ENCODE measurements at places on chromosomes 7 and 10.

DNA sequence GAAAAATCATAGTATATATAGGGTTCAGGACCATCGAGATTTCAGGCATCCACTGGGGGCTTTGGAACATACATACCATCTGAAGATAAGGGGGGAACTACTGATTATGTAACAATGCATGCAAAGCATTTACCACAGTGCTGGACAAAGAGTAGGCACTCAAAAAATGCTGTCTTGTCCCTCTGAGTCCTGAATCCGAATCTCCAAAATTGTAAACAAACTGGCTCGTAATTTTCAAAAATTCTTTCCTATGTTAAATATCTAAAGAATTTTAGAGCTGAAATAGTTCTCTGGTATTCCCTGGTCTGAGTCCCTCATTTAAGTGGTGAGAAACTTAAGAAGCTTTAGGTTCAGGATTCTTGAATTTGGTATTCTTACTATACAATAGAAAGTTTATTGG, 167.8 kb upstream of the ASAH2 start:
- DNase-seq, result no peak

GRCh38 chr7:134660961-134661376, 14.3 kb downstream of the BPGM start:
- no peak for DNase-seq

DNA sequence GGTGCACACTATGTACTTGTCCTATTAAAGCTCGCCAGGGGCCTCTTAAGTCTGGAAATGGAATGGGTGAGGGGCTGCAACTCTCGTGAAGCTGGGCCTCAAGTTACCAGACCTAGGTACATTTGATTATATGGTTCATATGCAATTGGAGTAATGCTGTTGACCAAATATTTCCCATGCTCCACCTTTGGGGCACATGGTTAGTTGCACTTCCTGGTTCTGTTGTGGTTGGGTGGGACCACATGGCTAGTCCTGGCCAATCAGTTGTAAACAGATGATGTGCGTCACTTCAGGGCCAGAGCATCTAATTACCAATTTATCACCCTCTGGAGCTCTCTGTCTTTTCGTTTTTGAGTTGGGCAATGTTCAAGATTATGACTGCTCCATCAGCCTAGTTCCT, 39.5 kb upstream of the OPN4 start:
- DNase-seq, result no peak

DNA sequence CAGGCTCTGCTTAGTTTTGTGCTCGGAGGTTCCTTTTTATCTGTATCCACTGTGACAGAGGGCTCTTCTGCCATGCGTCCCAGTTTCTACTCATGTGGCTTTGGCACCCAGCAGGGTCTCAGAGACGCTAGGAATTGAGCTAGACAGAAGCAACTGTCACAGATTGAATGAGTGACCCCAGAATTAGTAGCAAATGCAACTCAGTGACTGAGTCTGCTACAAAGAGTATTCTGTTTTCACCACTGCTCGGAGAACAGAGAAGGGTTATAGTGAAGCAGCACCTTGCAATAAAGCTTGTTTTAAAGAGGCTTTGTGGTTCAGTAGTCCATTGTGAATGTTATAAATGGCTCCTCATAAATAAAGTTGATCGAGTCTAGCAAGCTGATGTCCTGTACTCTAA, 113.2 kb downstream of the DNAH11 start:
- DNase-seq, result no peak

DNA sequence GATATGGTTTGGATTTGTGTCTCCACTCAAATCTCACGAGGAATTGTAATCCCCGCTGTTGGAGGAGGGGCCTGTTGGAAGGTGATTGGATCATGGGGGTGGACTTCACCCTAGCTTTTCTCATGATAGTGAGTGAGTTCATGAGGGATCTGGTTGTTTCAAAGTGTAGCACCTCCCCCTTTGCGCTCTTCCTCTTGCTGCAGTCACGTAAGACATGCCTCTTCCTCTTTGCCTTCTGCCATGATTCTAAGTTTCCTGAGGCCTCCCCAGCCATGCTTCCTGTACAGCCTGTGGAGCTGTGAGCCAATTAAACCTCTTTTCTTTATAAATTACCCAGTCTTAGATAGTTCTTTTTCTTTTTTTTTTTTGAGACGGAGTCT, 17.1 kb downstream of the CDNF start:
- DNase-seq, result no peak

- DNase-seq, result no peak
Observed at GRCh38 chr10:127148933-127149220, 47.5 kb downstream of the INSYN2A start.

DNA sequence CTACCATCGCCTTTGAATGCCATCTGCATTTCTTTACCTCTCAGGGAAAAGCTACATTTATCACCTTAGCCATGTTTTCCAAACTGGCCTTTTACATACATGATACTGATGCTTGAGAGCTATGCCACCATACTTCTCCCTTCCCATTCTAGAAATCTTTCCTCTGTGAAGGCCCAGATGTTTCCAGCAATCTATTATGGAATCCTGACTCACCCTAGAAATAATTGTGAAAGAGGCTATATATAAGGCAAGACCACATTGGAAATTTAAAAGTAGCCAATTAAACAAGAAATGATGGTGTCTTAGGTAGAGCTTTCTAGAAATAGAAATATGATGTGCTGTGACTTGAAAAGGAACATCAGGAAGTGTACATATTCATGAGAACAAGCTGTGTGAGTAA, 389.7 kb downstream of the INHBA start:
- DNase-seq, result no peak

DNA sequence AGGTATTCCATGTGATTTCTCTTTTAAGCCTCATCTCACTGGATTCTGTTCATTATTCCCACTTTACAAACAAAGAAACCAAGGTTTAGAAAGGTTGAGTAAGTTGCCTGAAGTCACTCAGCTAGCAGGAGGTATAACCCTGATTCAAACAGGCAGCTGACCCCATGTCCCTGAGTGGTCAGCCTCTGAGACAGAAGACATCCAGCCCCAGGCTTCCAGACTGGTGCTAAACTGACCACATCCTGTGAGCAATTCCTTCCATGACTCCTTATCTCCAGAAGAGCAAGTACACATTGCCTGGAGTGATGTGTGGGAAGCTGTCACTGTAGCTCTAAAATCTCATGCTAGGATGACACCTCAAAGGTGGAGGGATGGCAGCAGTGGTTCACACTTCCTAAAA, 3.7 kb downstream of the PLPP4 start:
- DNase-seq, result no peak

- no peak for DNase-seq
Observed at GRCh38 chr7:128919881-128920799, 9.6 kb upstream of the KCP start.

- peak; percentile 53 for DNase-seq
Observed at GRCh38 chr7:47635091-47636080, 53.5 kb upstream of the TNS3 start.

GRCh38 chr7:107464666-107465226, 5.1 kb upstream of the GPR22 start:
- DNase-seq, result no peak

GRCh38 chr7:4325732-4326131, 356.4 kb upstream of the FOXK1 start:
- no peak for DNase-seq

- DNase-seq, result no peak
Observed at GRCh38 chr7:112938863-112939573, 147.6 kb downstream of the GPR85 start.

- no peak for DNase-seq
Observed at GRCh38 chr7:47600199-47601118, 18.5 kb upstream of the TNS3 start.

DNA sequence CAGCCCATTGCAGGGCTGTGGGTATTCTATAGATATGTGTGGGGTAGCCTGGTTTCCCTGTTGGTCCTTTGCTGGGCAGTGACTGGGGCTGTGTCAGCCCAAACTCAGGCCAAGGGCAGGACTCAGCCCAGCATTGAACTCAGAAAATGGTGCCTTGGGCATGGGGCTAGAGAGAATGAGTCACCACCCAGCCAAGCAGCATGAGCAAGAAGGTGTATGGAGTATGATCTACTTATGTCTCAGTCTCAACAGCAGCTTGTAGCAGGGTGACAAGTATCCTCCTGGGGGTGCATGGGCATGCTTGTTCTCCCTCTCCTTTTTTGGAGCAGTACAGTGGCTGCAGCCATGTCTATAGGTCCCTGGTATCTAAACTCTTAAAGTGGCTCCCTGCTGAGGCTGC, 32.0 kb downstream of the STK31 start:
- DNase-seq, result no peak

- DNase-seq, result no peak
Observed at GRCh38 chr7:12619461-12620069, 49.0 kb downstream of the SCIN start.

DNA sequence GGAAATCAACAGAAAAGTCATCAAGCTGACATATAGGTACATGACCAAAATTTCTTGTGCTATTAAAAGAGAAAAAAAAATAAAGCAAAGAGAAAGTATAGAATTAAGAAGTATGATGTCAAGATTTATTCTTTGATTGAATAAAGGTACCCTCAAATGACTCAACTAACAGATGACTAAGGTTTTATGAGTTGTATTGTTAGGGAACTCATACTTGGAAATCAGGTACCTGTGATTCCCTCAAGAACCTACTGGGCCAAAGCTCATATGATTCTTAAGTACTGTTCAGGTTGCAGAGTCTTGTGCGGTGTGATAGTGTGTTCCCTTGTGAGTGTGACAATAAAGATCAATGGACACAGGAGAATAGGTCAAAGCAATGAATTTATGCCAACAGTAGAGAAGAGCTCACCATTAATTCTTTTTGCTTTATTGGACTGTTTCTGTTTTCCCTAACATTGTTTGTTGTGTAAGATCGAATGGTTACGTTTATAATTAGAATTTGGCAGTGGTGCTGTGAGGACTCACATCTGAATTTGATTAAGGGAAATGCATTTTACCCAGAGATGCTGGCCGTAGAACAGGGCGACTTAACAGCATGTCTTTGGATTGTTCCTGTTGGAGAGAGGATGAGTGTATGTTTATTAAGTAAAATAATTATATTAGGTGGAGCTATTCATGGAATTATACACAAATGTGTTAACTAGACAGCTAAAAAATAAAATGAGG, 293.2 kb upstream of the SEMA3D start:
- no peak for DNase-seq

DNA sequence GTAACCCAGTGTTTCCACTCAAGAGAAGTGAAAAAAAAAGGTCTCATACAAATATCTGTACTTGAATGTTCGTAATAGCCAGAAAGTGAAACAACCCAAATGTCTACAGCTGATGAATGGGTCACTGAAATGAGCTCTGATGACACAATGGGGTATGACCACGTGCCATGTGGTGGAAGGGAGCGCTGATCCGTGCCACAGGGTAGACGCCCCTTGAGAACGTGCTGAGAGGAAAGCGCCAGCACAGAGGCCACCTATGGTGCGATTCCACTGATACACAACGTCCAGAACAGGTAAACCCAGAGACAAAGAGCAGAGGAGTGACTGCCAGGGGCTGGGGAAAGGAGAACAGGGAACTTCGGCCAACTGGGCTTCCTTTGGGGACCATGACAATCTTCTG, 50.3 kb downstream of the MAD1L1 start:
- DNase-seq, result no peak

GRCh38 chr10:54587971-54588370, 213.1 kb downstream of the PCDH15 start:
- DNase-seq, result no peak

DNA sequence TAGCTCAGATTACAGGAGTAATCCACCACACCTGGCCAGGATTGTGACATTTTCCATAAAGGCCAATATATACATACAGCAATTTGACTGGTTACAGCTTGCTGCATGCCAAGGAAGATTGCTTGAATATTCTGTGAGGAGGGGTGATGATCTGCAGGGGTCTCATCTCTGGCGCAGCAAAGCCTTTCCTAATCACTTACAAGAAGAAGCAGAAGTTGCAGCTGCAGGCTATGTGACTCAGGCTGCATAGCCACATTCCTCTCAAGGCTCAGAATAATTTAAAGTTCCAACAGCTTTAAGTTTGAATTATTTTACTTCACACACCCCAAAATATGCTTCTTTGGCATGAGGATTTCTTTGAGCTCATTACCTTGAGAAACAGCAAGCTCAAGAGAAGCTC, 11.4 kb upstream of the RASGEF1A start:
- no peak for DNase-seq

GRCh38 chr10:110443239-110444003, 54.3 kb upstream of the DUSP5 start:
- no peak for DNase-seq

DNA sequence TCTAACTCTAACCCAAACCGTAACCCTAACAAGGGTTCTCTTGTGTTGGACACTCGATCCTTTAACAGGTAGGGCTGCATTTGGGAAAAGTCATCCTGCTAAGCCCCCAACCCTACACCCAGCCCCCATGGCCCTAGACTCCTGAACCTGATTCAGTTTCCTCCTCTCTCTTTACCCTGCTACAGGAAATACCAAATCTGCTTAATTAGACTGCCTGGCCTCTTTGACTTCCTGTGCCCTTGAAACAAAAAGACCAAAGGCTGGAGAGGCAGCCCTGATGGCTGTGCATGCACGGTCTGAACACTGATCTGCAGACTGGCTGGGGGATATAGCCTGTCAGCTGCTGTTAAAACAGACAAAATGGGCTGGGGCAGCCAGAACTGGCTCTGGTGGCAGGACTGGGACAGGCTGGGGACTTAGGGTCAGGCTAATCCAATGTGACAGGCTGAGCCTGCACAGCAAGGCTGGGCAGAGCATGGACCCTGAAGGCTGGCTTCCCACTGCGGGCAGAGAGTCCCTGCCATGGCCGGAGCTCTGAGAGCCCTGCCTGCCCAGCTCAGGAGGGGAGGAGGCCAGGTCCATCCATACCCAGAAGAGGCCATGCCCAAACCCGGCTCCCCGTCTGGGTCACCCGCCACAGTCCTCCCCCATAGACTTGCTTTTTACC, 51.0 kb upstream of the MSMB start:
- DNase-seq, result no peak

DNA sequence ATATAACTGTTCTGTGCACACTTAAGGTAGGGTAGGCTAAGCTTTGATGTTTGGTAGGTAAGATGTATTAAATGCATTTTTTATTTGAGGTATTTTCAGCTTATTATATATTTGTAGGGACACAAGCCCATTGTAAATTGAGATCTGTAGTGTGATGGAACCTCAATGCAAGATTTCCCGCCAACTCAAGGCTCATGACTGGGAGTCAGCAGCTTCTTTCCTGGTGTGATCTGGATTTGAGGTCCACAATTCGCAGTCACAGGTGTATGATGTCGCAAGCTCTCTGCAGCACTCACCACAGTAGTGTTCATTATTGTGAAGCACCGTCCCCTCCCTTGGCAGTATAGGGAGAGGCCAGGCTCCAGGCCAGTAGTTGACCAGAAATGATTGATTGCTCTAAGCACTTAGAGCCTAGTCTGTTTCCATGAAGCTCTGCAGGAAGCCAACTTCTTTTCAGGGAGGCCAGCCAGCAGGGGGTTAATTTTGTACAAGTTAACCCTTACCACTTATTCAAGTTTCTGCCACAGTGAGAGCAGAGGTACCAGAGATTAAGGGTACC, 54.9 kb downstream of the SEM1 start:
- peak; percentile 48 for DNase-seq
